ENCODE measurements at places on chromosomes 7 and 10.

- no peak for DNase-seq
Measured at GRCh38 chr10:7159928-7160327, 250.9 kb downstream of the SFMBT2 start.

DNA sequence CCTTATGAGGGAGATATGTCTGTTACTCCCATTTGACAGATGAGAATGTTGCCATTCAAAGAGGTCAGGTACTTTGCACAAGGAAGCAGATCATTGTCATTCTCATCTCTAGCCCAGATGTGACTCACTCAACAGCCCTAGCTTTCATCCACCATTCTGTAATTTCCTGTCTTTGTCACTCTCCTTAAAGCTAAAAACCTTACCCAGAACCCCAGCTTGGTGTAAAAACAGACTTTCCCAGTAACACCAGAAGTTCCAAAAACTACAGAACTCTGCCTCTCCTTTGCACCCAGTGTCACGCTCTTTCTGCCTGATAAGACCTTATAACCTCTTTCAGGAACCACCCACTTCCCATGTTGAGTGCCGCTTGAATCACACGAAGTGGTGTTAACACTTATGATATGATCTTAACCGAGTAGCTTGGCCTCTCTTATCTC lies 89.1 kb upstream of the SP4 start:
- no peak for DNase-seq

DNA sequence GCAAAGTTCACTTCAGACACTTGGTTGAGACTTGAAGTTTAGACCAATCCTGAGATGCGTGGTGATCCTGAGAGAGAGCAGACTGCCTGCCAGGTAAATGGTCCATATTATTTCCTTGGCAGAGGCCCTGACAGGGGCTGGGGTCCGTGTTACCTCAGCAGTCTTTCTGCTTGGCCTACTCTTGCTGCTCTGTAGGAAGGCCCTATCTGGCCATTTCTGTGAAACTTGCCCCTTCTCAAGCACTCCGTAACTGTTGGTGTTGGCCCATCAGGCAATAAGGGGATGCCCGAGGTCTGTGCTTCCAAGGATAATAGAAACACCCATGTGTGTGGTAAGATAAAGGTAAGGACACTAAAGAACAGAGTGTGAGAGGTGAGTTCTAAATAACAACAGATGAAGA lies 20.0 kb downstream of the LOXL4 start:
- DNase-seq = no peak

- no peak for DNase-seq
Measured at GRCh38 chr7:50605059-50605458, 39.9 kb upstream of the DDC start.

DNA sequence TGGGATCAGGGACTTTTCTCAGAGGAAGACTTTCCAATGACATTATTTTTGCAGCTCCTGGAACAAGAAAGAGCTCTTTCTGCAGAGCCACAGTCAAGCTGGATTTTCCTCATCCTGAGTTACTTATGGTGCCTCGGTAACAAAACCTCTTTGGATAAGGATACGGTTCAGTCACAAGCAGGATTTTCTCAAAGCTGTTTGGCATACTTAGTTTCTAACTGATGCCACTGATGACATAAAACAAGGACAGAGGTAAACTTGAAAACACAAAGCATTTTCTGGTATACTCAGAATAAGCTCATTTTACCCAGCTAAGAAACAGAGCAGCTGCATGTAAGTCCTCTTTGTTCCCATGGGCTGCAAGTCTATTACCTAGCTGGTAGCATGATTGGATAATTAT lies 340.9 kb upstream of the MEOX2 start:
- DNase-seq = no peak

DNA sequence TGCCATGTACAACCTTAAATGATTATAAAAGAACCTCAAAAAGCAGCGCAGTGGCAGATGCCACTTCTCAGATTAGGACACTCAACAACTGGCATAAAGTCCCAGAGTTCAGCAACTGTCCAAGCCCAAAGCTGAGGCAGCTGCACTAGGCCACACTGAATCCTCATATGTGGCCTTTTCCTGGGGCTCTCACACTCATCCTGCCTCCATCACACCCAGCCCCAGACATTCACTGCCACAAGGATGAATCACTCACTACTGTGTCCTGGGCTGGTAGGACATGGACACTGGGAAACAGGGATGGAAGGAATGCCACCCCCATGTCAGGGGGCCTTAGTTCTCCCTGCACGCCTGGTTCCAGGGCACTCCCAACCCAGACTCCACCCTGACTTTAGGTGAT lies 547.7 kb downstream of the TNS3 start:
- DNase-seq = no peak

- peak; percentile 89 for DNase-seq
Measured at GRCh38 chr7:108358553-108358952, 97.7 kb downstream of the NRCAM start.

GRCh38 chr10:95963202-95963990 lies 55.6 kb downstream of the CC2D2B start:
- DNase-seq = no peak

GRCh38 chr7:45026984-45027773 lies 27.2 kb downstream of the CCM2 start:
- no peak for DNase-seq

GRCh38 chr10:24209432-24209771 lies 464 bp downstream of the KIAA1217 start:
- no peak for DNase-seq

Measured in NCI-H1092 treated with DMSO at 0.1 percent for 48 hours (cell line).